Panc1 (cell line): ENCODE measurements at places on chromosomes 7 and 10. TPM values are rescaled to one million over a fixed set of nuclear protein-coding genes. Genes with fewer than 3 reads are reported as not detected.

PTPRE gene
- 0.44 TPM for total RNA-seq

MYH16 gene
- 0.23 TPM for total RNA-seq

CDK14 gene
- 3.0 TPM for total RNA-seq

FIS1 gene
- 110 TPM for total RNA-seq

ZNF277 gene
- 12.8 TPM for total RNA-seq

LIPJ gene
- not detected for total RNA-seq

FGF8 gene
- total RNA-seq, result 0.39 TPM

MMD2 gene
- not detected for total RNA-seq

NEURL1 gene
- total RNA-seq, result 0.10 TPM

HTR7 gene
- total RNA-seq, result 0.33 TPM

PON1 gene
- total RNA-seq, result not detected

FAM25G gene
- total RNA-seq, result not detected

NPC1L1 gene
- total RNA-seq, result not detected

TMEM270 gene
- total RNA-seq, result 0.72 TPM

FGFR2 gene
- 5.7 TPM for total RNA-seq

EFCAB10 gene
- total RNA-seq, result not detected

GPER1 gene
- total RNA-seq, result 2.9 TPM
